ENCODE measurements at places on chromosomes 5 and 9. TPM values are rescaled to one million over a fixed set of nuclear protein-coding genes. Genes with fewer than 3 reads are reported as not detected.

The NKD2 gene
- 1.9 TPM for total RNA-seq

The FAM153A gene
- 4.4 TPM for total RNA-seq

The LHX3 gene
- not detected for total RNA-seq

The TBCA gene
- 155 TPM for total RNA-seq

The FRRS1L gene
- total RNA-seq, result 0.12 TPM

The CCDC192 gene
- not detected for total RNA-seq

The SGCD gene
- total RNA-seq, result 1.0 TPM

The HDHD3 gene
- 132 TPM for total RNA-seq

The ANXA2R gene
- total RNA-seq, result 1.1 TPM

The SLC1A3 gene
- total RNA-seq, result 0.50 TPM

The XPA gene
- 8.0 TPM for total RNA-seq

The DBH gene
- not detected for total RNA-seq

The IFNE gene
- not detected for total RNA-seq

The SLCO6A1 gene
- not detected for total RNA-seq

The NUTM2G gene
- total RNA-seq, result not detected

The ERMP1 gene
- 50.8 TPM for total RNA-seq

The DRD1 gene
- total RNA-seq, result not detected

The TLR4 gene
- 7.5 TPM for total RNA-seq

The ARSI gene
- total RNA-seq, result 0.69 TPM

The C9orf43 gene
- total RNA-seq, result 0.57 TPM

The SUSD3 gene
- 2.2 TPM for total RNA-seq

The PCDHB8 gene
- 0.25 TPM for total RNA-seq

The PCDHGA1 gene
- 0.10 TPM for total RNA-seq

The UCK1 gene
- 29.3 TPM for total RNA-seq

The NOXA1 gene
- total RNA-seq, result 29.3 TPM

The PTGES gene
- total RNA-seq, result 5.1 TPM

Measured in colonic mucosa (tissue), 4 donors.